Pericardium fibroblast (primary cell): ENCODE measurements at places on chromosomes 5 and 9. TPM values are rescaled to one million over a fixed set of nuclear protein-coding genes. Genes with fewer than 3 reads are reported as not detected.

The DELE1 gene
- 53.2 and 55.7 TPM in 2 replicates for total RNA-seq

The PCDHGA5 gene
- total RNA-seq = 0.68 and 2.1 TPM in 2 replicates

The HTR1A gene
- total RNA-seq = not detected in 2 replicates

The EIF4E1B gene
- not detected in 2 replicates for total RNA-seq

The PTGES gene
- 13.8 and 15.5 TPM in 2 replicates for total RNA-seq

The NFIB gene
- 32.9 and 46.8 TPM in 2 replicates for total RNA-seq

The TAF11L10 gene
- total RNA-seq = not detected in 2 replicates
